ENCODE measurements at places on chromosomes 3 and 15.

GRCh38 chr15:82986442-82986780 lies 401 bp downstream of the RAMAC start:
- DNase-seq: no peak

GRCh38 chr15:74245342-74245931 lies 9.3 kb downstream of the CCDC33 start:
- DNase-seq: no peak

GRCh38 chr15:37572401-37572800 lies 362.0 kb upstream of the TMCO5A start:
- no peak for DNase-seq

GRCh38 chr15:79846539-79846938 lies 50.3 kb downstream of the MTHFS start:
- DNase-seq: no peak

DNA sequence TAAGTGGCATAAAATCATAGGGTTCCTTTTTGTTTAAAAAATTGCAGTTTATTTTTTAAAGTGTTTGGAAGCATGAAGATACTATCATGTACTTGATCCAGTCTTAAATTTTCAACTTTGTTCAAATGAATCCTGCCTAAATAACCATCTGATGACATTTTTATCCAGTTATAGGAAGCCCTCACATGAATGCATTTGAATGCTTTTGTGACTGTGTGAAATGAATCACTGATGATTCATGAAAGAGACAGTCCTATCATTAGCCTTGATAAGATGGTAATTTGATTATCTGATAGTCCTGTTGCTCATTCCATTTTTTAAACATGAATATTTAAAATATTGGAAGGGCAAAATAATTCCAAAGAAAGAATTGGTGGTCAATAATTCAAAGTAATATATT lies 401.9 kb upstream of the ROBO2 start:
- no peak for DNase-seq

DNA sequence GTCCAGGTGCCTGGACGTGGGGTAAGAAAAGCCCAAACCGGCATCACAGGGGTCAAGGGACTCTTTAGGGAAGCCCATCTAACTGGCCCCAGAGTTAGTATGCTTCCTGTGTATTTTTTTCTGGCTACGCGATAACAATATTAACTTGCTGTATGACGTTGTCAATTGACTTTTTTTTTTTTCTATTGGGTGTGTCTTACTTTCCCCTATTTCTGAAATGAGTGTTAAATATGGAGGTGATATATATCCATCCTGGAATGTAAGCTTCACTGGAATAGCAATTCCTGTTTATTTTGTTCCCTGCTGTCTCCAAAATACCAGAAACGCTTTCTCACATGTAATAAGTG lies 598 bp upstream of the GMNC start:
- no peak for DNase-seq

- no peak for DNase-seq
Measured at GRCh38 chr15:36050899-36051298, 504.9 kb upstream of the DPH6 start.

DNA sequence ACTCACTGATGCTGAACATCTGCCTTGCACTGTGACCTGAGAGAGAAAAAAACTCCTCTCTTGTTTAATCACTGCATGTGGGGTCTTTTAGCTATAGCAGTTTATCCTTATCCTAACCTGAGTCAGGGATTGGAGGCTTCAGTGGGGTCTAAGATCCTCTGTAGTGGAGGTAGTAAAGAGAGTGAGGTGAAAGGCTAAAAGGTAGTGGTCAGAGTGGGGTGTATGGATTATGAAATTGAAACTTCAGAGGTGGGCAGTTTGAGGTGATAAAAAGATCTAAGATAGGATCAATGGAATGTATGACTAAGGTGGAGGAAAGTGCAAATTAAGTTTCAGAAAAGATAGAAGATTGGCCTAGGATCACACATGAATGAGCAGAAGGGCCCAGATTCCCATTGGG lies 36.5 kb downstream of the DET1 start:
- DNase-seq: no peak

DNA sequence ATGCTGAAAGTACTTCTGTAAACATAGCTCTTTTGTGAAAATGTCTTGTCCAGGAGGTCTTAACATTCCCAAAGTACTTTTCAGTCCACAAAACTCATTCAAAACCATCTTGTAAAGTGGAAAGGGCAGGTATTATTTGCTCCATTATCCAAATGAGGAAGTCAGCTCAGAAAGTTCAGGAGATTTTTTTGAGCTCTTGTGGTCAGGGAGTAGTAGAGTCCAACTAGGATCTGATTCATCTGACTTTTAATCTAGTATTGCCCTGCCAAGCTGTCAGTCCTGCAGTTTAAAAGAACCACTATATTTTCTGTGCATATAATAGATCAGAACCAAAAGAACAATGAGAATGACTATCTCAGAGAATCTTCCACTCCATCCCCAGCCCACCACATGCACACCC lies 83.5 kb downstream of the FOXB1 start:
- no peak for DNase-seq

DNA sequence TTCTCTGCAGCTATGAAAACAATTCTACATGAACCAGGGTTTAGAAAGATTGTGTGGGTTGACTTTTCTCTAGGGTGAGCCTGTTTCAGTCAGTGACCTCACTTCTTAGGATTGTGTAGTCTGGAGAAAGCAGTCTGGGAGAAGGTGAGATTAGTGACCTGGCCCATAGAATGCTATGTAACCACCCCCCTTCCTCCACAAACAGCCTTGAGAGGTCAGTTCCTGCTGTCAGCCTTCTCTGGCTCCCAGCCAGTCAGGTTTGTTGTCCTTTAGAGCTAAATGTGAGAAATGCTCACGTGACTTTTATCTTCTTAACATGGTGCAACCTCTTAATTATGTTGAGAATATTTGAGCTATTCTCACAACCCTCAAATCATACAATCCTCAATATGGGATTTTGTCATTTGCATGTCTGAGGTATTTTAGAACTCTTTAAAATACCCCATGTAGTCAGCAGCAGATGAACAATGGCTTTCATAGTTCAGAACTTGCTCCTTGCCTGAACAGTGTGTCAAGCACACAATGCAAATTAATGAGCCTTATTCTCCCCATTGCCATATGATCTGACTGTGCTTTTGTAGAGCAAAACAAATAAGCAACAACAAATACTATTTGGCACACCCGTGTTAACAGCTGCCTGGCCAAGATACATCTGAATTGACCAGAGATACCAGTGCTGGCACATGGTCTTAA lies 311.6 kb downstream of the CNTN6 start:
- DNase-seq: peak; percentile 1

DNA sequence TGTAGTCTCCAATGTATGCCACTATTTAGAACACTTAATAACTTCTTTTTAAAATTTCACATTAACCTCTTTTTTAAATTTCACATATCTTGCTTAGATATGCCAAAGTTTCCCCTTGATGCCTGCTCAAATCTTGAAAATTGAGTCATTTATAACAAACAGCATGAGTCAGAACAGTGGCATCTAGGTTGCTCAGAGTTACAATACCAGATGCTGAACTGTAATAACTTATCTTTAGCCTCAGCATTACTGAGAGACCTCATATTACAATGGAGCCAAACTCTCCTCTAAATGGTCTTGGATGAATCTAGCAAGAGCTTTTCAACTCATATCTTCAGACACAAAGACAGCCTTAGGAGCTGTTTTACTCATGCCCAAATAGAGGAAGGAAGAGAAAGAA lies 439.3 kb upstream of the ARPP21 start:
- no peak for DNase-seq

DNA sequence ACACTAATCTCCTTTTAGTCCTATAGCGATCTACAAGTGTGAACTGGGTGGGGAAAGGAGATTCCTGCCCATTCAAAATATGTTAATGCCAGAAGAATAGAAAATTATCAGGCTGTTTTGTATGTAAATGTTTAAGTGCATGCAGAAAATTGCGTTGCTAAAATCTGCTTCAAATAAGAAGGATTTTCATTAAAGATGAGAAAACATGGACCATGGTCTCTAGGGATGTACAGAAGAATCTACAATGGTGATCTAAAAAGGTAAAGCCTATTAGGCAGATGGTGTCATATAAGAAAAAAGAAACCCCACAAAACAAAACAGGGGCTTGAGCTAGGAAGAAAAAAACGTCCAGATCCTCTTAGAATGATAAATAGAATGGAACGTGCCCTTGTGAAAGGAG lies 287.5 kb upstream of the ROBO1 start:
- DNase-seq: no peak

DNA sequence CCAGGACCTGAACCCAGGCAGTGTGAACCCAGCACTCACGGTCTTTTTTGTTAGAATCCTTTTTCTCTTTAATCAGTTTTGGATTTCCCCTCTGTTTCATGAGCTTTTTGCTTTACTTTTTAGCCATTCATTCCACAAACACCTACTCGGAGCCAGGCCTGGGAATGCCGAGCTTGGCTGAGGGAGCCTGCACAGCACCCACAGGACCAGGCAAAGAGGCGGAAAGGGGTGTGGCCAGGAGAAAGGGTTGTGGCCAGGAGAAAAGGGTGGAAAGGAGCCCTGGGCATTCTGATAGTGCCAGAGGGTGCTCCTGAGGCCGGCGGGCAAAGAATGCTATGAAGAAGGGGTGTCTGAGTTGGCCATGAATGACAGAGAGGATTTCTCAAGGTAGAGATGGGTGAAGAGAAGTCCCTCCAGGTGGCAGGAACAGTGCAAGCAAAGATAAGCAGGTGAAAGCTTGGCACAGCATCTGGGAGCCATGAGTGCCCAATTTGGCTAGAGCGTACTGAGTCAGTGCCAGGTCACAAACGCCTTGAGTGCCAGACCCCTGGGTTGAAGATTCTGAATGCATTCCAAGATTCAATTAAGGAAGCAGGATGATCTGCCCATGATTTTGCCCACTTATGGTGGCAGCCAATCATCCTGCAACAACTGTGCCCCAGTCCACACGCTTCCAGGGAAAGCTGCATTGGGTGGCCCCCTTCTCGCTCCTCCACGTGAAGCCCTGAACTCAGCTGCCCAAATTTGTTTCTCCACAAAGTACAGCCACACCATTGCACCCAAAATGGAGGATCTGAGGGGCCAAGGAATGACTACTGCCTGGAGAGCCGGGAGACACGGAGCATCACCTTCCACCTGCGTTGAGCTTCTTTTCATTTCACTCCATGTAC lies 157.2 kb downstream of the XXYLT1 start:
- no peak for DNase-seq

DNA sequence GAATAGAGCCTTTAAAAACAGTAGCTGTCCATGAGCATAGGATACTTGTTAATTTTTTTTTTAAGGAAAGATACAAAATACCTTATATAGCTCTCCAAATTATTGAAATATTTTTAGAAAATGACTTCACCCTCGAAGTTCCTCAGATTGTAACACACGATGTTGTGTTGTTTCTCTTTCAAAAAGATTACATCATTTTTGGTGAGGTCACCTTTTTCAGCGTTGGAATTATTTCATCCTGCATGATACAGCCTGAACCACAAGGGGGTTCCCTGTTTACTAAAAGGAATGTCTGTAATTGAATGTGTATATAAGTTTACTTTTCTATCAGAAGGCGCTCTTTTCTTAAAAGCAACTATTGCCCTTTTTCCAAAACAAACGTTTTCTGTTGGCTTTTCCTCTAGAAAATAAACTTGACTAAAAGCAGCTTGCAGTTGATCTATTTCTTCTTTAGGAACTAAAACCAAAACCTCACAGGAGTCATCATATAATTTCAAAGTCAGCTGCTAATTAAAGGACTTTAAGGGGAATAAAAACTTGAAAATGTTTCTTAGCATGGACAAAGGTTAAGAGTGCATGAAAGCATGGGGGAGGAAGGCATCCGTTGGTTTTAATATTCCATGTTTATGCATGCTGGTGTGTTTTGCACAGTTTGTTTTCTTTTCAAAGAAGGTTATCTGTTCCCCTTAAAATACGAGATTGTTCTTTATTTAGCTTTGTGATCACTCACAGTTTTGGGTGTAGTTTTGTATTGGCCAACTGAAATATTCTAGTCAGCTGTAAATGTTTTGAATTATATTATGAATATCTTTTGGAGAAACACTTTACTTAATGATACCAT lies 29.4 kb downstream of the LYSMD4 start:
- peak; percentile 53 for DNase-seq

DNA sequence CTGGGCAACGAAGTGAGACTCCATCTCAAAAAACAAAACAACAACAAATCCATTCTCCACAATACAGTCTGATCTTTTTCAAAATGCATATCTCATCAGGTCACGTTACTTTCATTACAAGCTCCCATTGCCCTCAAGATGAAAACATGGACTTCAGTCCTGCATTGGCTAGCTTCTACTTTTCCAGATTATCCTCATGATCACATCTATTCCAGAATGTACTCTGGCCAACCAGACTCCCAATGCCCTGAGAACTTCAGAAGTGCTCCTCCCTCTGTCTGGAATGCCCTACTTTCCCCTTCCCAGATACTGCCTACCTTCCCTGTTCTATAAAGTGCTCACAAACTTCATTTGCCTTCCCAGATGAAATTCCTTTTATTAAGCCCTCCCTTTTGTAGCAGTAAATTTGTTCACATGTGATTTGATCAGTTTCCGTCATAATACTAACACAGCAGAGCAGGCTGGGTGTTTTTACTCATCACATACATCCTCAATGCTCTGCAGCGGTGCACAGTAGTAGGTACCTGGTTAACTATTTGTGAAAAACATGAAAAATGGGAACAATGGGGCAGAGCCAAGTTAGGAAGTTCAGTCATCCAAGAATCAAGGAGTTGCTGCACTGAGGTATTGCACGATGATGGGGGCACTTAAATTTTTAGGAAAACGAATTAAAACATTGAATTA lies 5.3 kb downstream of the RPL22L1 start:
- no peak for DNase-seq

DNA sequence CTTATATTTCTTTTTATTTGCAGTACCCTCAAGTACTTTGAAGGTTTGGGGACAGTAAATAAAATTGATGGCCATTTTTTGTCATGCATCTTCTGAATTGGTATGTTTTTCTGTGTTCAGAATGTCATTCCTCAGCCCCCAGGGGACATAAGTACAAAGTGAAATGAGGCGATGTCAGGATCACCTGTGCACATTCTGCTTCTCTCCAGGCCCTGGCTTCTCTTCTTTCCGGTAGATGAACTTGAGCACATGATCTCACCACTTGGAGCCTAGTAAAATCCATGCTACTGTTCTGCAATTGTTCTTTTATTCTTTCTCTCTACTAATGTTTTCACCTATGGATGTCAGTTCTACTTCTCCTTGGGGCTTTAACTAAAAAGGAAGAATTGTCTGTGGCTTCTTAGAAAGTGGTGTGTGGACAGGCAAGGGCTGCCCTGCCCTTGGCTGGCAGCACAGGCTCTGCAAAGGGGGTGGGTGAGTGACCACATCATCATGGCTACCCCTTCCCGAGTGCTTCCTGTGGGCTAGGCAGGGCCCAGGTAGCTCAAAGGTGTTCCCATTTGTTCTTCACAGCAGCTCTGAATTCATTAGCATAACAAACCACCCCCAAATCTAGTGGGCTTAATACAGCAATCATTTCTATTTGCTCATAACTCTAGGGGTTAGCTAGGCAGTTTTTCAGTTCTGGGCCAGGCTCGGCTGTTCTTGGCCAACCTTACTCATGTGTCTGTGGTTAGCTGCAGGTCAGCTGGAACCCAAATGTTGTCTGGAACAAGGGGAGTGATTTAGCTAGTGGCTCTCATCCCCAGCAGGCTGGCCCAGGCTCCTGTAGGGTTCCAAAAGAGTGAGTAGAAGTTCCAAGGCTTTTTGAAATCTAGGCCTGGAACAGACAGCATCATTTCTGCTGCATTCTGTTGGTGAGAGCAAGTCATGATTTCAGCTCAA lies 154.0 kb upstream of the CTDSPL start:
- no peak for DNase-seq

Data from Calu3 (cell line).